ENCODE measurements at places on chromosomes 5 and 9.

DNA sequence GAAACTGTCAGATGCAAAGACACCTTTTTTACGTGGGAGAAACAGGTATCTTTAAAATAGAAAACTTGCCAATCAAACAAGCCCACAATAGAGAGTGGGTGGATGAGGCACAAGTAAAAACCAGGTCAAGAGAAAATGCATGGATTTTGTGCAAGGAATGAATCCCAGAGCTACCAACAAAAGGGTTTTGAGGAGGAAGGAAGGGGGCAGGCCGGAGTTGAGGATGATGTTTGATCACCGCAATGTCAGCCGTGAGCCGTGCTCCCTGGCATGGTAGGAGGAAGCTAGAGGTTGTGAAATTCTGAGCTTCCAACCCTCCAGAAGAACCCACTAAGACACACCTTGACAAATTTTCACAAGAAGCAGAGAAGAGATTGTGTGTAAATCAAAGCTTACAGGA is 53.2 kb downstream of the HRH2 start:
- DNase-seq: no peak

- DNase-seq: peak; percentile 81
Measured at GRCh38 chr5:7391814-7392692, 3.9 kb upstream of the ADCY2 start.

DNA sequence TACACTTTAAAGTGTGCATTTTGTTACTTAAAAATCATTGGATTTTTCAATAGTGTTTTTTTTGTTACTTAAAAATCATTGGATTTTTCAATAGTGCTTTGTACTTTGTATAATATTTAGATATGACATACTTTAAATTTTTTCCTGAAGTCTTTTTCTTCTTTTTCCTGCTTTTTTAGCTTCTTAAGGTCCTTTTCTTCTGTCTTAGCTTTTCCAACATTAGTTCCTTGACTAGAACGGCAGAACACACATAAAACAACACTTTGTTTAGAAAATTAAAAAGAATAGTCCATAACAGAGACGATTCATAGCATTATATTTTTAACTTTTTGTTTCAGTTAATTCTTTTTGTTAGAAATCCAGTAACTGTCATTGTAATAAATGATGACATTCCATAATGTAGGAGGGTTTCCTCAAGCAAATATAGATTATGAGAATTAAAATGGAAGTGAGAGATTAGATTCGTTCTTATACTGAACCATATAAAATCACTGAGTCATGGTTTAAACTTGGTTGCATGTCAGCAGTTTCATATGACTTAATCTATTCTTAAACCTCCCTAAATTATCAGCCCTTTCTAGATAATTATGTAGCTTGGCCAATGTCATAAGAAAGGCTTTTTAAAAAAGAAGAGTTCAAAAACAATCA is 45.3 kb upstream of the RICTOR start:
- no peak for DNase-seq

DNA sequence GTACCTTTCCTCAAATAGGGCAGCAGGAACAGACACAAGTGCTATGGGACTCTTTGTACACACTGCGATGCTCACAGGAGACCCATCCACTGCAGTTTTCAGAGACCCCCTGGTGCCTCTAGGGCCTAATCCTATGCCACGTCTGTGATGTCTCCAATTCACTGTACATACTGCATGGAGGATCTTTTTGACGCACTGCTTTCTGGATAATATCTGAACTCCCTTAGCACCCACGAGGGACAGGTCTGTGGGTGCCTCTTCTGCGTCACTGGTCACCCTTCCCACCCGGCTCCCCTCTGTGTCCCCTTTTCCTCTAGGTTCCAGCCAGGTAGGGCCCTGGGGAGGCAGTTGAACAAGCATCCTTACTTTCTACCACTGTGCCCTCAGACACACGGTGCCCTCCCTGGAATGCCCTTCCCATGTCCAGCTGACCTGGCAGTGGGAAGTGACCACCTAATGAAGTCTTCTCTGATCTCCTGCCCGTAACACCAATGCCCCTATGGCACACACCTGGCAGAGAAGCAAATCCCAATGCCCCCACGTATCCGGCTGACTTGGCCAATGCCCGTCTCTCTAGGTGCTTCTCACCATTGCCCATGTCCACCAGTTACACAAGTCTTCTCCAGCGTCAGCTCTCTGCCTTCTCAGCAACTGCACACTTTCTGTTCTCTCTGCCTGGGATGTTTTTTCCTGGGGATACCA is 41.5 kb downstream of the FOXI1 start:
- no peak for DNase-seq

Data from NCI-H510A treated with DMSO at 0.1 percent for 48 hours (cell line).